Stimulated activated CD4-positive, alpha-beta T cell treated with anti-CD3 and anti-CD28 coated beads, Interleukin-1b, Interleukin-23, amount 100 ng/mL, for 1 hour (primary cell): ENCODE measurements at places on chromosomes 6 and 20.

DNA sequence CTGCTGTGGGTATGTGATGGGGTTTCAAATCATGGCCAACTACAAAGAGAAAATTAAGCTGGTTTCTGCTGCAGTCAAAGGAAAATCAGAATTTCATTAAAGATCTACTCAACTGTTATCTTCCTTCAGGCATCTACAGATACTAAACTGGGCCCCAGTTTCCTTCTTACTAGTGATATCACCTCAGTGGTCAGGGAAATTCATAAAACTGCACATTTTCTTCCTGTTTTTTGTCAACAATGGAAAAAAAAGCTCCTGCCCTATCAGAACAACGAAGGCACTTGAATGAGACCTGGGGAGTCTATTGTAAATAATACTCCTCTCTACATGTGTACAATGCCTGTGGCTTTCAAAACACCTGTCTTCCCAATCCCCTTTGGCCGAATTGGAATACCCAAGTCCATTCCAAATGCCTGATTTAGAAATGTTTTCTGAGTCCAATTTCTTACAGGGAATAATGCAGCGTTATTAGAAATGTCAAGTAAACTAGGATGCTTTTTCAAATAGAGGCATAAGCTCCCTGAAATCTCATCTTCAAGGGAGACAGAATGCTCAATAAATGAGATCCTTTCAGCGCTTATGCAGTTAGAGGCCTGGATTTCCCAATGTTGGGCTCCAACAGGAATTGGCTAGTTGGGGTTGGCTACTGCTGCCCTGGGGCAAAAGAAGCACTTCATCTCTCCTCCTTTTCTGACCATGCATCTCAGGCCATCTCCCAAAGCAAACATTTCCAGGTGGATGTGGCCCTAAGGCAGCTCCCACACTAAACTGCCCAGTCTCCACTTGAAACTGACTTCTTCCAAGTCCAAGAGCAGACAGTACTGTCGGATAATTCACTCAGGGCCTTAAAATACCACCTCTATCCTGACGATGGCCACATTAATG is 143.3 kb downstream of the NFATC2 start:
- no peak for DNase-seq

- peak; percentile 42 for DNase-seq
These were observed 105.0 kb downstream of the OLIG3 start for GRCh38 chr6:137389150-137389704.

DNA sequence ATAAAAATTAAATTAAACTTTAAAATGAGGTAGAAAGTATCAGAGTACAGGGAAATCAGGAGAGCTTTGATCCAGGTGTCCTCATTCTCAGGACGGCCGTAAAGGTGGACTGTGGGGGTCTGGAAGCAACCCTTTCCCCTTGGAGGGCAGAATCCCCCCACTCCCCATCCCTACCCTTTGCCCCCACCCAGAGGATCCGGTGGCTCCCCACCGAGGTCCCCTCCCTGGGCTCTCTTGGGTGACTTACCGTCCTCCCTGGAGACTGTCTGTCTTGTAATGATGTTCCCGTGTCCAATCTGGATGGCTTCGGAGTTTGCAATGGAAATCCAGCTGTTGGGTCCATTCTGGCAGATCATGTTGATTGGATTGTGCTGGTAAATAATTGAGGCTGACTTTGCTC is 7.3 kb downstream of the ZBP1 start:
- no peak for DNase-seq

DNA sequence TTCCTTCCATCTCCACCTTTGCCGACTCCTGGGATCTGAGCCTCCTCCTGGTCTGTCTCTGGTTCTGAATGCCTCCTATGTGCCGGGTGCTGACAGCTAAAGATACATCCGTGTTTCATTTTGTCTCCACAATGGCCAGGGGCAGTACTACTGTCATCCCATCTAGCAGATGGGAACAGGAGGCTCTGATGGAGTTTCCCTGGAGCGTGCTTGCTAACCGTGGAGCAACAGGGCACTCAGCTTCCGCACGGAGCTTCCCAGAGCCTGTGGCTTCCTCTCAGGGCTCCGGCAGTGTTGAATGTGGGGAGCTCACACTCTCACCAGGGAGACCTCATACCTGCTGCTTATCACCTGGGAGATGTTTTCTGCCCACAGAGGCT is 11.9 kb upstream of the NPBWR2 start:
- no peak for DNase-seq

- no peak for DNase-seq
These were observed 160.9 kb upstream of the AFDN start for GRCh38 chr6:167665698-167666330.

- DNase-seq, result no peak
These were observed 398.9 kb upstream of the SULF2 start for GRCh38 chr20:48184229-48184628.

GRCh38 chr20:19886661-19887288 is 128.7 kb downstream of the RIN2 start:
- no peak for DNase-seq

DNA sequence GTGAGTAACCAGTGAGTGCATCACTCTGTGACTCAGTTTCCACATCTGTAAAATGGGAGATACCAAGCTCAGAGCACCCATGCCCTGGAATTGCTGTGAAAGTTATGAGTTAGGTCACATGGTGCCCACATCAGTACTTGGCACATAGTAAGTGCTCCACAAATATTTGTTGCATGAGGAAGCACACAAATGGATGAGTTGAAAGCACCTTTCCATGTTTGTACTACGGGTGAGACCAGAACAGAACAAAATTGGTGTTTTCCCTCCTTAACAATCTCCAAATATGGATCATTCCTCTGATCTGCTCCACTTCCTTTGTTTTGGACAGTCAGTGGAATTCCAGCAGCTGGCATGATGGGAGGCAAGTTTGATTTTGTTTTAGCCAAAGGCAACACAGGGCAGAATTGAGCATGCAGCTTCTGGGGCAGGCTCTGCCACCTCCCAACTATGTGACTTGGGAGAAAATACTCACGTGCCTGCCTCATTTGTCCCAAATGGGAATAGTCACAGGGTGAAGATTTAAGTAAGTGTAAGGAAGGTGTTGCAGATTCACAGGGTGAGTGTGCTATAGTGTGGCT is 503.7 kb upstream of the SULF2 start:
- DNase-seq, result no peak

- DNase-seq, result no peak
These were observed 609.3 kb upstream of the IMPG1 start for GRCh38 chr6:76681781-76682180.

GRCh38 chr6:110446405-110446804 is 30.0 kb downstream of the SLC22A16 start:
- no peak for DNase-seq

- no peak for DNase-seq
These were observed 353.1 kb downstream of the CDC5L start for GRCh38 chr6:44740566-44741120.

- no peak for DNase-seq
These were observed 3.6 kb downstream of the FOXC1 start for GRCh38 chr6:1613346-1613687.

GRCh38 chr20:19867074-19867473 is 109.0 kb downstream of the RIN2 start:
- no peak for DNase-seq

DNA sequence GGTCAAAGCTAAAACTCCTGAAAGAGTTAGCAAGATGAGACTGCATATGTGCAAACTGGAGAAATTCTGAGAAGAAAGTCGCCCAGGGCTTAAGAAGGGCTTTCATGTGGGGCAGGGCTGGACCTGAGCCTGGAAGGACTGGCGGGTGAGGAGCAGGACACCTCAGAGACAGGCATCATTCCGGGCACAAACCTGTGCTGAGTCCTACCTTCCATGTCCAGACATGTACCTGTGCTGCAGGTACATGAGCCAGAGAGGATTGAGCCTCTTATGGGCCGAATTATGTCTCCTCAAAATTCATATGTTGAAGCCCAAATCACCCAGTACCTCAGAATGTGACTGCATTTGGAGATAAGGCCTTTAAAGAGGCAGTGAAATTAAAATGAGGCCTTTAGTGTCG is 171.0 kb downstream of the QRSL1 start:
- no peak for DNase-seq

GRCh38 chr6:161889324-161889723 is 615.5 kb upstream of the AGPAT4 start:
- no peak for DNase-seq

GRCh38 chr6:40192516-40192915 is 258.3 kb upstream of the MOCS1 start:
- DNase-seq, result no peak

DNA sequence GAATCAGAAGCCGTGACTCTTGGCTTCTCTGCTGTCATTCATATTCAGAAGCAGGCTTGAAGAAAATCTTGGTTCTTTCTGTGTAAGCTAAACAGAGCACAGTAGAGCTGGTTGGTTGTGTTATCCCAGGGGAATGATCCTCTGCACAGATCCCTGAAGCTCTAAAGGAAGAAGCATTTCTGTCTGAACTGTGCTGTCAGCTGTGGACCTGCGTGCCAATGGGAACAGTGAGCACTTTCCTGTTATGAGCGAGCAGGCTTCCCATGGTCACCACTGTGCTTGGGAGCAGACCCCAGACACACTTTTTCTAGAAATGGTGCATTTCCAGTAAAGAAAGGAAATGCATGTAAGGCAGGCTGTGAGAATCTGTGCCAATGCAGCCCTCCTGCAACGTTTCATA is 490.2 kb downstream of the EPM2A start:
- no peak for DNase-seq
